ENCODE measurements at places on chromosomes 13 and 19. TPM values are rescaled to one million over a fixed set of nuclear protein-coding genes. Genes with fewer than 3 reads are reported as not detected.
A peak's percentile ranks its signal among the peaks of the same experiment; 100 is the strongest.

Gene C1QTNF9B
- total RNA-seq: not detected

Gene ZNF723
- total RNA-seq: not detected

Gene FLT1
- 0.26 TPM for total RNA-seq

Gene KLK10
- not detected for total RNA-seq

Gene SYNGR4
- not detected for total RNA-seq

Gene RAB3D
- 6.0 TPM for total RNA-seq

DNA sequence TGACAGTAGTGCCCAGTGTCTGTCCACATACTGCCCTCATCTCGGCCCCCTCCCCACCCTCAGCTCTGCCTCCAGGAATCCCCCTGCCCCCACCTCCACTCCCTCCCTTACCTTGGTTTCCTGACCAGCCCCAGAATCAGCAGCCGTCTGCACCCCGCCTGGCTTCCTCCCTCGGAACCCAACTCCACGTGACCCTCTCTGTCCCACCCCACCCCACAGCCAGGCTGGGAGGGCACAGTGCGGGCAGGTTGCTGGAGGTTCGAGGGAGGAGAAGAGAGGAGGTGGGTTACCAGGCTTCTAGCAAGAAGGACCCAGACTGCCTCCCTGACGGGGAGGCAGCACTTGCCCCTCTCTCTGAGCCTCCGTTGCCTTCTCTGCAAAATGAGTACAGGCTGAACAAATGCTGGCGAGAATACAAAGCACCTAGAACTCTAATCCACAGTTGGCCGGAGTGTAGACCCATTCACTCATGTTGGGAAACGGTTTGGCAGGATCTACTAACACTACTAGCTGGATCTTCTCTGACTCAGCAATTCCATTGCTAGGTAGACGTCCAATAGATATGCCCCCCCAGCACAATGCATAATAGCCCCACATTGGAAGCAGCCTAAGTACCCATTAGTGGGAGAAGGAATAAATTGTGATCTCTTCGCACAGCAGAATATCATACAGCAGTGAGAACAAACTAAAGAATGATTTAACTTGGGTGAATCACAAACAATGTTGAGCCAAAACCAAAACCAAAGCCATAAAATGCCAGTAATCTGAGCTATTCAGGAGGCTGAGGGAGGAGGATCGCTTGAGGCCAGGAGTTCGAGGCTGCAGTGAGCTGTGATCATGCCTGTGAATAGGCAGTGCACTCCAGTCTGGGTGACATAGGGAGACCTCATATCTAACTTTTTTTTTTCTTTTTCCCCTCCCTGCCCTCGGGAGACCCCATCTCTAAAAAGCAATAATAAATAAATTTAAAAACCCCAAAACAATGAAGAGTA lies at the start of gene RASAL3:
RASAL3 (minus strand) TSS at position 151 of the 992 bp plus-strand sequence. CDS start 186 bp downstream, outside the sequence.
- peak; percentile 60 for DNase-seq

- no peak for DNase-seq
Measured at GRCh38 chr19:55670280-55671053, 4.6 kb upstream of the EPN1 start.

GRCh38 chr19:40976724-40977123 lies 14.4 kb upstream of the CYP2B6 start:
- no peak for DNase-seq

- DNase-seq: peak; percentile 66
Measured at GRCh38 chr19:3801412-3802096, 15.4 kb upstream of the MATK start.

- DNase-seq: no peak
Measured at GRCh38 chr13:71869274-71869673, 2.3 kb upstream of the DACH1 start.

GRCh38 chr19:45507872-45508416 lies 665 bp downstream of the VASP start:
- no peak for DNase-seq

- DNase-seq: no peak
Measured at GRCh38 chr19:3746371-3747056, 15.0 kb downstream of the APBA3 start.

DNA sequence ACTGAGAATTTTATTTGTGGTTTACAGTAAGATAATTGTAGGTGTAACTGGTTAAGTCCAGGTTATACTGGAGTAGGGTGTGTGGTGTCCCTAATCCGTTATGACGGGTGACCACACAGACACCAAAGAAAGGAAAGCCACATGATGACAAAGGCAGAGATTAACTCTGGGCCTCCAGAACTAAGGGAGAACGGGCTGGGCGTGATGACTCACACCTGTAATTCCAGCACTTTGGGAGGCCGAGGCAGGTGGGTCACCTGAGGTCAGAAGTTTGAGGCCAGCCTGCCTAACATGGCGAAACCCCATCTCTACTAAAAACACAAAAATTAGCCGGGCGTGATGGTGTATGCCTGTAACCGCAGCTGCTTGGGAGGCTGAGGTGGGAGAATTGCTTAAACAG lies 10.2 kb upstream of the FUT2 start:
- DNase-seq: no peak
